ENCODE measurements at places on chromosomes 7 and 10. TPM values are rescaled to one million over a fixed set of nuclear protein-coding genes. Genes with fewer than 3 reads are reported as not detected.

The HECTD2 gene
- total RNA-seq = 3.9 TPM

GRCh38 chr7:44211126-44211675, 10.4 kb downstream of the YKT6 start:
- no peak overlapping the region for H3K27ac ChIP-seq
- no peak for DNase-seq
- H3K4me1 ChIP-seq = no peaks in the 10 kb centered on the region
- H3K36me3 ChIP-seq = peaks cover 61% of the 10 kb centered on the region
- no peak overlapping the region for H3K4me3 ChIP-seq

GRCh38 chr7:149558149-149558861, 60.7 kb upstream of the ZNF746 start:
- no peak overlapping the region for H3K4me3 ChIP-seq
- no peaks in the 10 kb centered on the region for H3K36me3 ChIP-seq
- DNase-seq = no peak
- H3K27ac ChIP-seq = no peak overlapping the region
- H3K4me1 ChIP-seq = no peaks in the 10 kb centered on the region
- no peaks in the 10 kb centered on the region for H3K27me3 ChIP-seq

GRCh38 chr7:123749537-123749857, 694 bp upstream of the WASL start:
- peak overlapping the region; percentile 95 for H3K27ac ChIP-seq
- no peak for DNase-seq
- H3K4me3 ChIP-seq = peak overlapping the region; percentile 67
- H3K4me1 ChIP-seq = peaks cover 48% of the 10 kb centered on the region
- no peaks in the 10 kb centered on the region for H3K36me3 ChIP-seq

The CFAP70 gene
- total RNA-seq = 3.0 TPM

The MPP7 gene
- total RNA-seq = 14.9 TPM

- no peak for DNase-seq
- no peaks in the 10 kb centered on the region for H3K36me3 ChIP-seq
- no peak overlapping the region for H3K27ac ChIP-seq
Measured at GRCh38 chr7:3056234-3057065, 12.8 kb upstream of the CARD11 start.

The TMEM196 gene
- total RNA-seq = 0.87 TPM

GRCh38 chr10:74822521-74823089, 3.8 kb upstream of the KAT6B start:
- no peak overlapping the region for H3K4me3 ChIP-seq
- H3K4me1 ChIP-seq = peaks cover 28% of the 10 kb centered on the region
- H3K36me3 ChIP-seq = no peaks in the 10 kb centered on the region
- H3K27me3 ChIP-seq = no peaks in the 10 kb centered on the region

- no peaks in the 10 kb centered on the region for H3K36me3 ChIP-seq
- no peaks in the 10 kb centered on the region for H3K27me3 ChIP-seq
- no peak for DNase-seq
- H3K4me1 ChIP-seq = no peaks in the 10 kb centered on the region
- H3K4me3 ChIP-seq = no peak overlapping the region
Measured at GRCh38 chr10:107269626-107270025, 105.1 kb upstream of the SORCS1 start.

- no peak overlapping the region for H3K27ac ChIP-seq
- DNase-seq = no peak
- no peaks in the 10 kb centered on the region for H3K36me3 ChIP-seq
- no peaks in the 10 kb centered on the region for H3K4me1 ChIP-seq
- H3K27me3 ChIP-seq = no peaks in the 10 kb centered on the region
Measured at GRCh38 chr7:103031781-103032180, 42.8 kb downstream of the FBXL13 start.

The PLEKHA1 gene
- total RNA-seq = 21.4 TPM

DNA sequence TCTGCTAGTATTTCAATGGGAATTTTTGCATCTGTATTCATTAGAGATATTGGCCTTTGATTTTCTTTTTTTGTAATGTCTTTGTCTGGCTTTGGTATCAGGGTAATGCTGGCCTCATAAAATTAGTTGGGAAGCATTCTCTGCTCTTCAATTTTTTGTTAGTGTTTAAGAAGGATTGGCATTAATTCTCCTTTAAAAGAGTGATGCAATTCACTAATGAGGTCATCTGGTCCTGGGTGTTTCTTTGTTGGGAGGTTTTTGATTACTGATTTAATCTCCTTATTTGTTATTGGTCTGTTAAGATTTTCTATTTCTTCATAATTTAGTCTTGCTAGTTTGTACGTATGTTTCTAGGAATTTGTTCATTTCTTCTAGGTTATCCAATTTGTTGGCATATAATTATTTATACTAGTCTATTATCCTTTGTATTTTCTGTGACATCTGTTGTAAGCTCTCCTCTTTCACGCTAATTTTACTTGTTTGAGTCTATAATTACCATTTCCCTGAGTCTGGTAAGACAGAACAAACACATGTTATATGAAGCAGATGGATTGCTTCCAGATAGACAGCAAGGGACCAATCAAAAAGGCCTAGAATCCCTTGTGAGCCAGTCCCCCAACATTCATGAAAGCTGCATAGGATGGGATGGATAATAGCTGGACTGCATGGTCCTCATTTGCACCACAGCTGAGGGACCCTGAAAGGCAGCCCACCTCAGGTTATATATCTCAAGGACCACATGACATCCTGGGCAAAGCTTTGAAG, 54.4 kb downstream of the MTPAP start:
- no peaks in the 10 kb centered on the region for H3K27me3 ChIP-seq
- DNase-seq = no peak
- H3K4me1 ChIP-seq = no peaks in the 10 kb centered on the region
- no peaks in the 10 kb centered on the region for H3K36me3 ChIP-seq
- H3K27ac ChIP-seq = no peak overlapping the region

GRCh38 chr7:50069613-50070012, 23.4 kb downstream of the ZPBP start:
- DNase-seq = no peak
- peak overlapping the region; percentile 22 for H3K4me3 ChIP-seq
- no peaks in the 10 kb centered on the region for H3K27me3 ChIP-seq
- H3K27ac ChIP-seq = no peak overlapping the region

DNA sequence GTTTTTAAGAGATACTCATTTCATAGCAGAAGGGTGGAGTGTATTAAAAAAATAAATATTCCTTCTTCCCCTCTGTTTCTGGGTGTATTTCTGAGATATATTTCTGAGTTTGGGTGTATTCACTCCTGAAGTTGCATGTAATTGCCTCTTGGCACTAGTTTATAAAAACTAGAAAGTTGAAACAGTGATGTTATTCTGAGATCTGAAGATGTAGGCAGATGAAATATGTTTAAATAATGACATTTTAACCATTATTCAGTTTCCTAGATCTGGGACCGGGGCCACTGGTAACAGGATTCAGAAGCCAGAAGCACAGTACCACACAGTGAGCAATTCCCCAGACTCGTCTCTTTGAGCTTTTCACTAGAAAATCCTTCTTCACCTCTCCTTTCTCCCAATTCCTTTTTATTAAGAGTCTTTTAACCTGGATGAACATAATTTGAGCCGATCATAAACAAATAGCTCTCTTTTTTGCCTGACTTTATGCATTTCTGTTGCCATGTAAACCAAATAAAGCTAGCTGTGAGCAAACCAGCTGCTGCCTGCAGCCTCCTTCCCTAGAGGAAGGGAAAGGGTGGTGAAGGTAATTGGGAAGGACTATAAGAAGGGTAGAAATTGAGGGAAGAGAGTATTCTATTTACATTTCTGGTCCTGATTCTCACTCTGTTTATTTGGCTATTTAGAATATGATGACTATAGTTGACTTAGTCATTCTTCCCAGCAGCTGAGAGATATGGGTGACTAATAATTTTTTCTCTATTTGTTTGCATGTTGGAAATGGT, 101.8 kb upstream of the STRIP2 start:
- H3K36me3 ChIP-seq = no peaks in the 10 kb centered on the region
- no peak for DNase-seq
- H3K4me1 ChIP-seq = peaks cover 8% of the 10 kb centered on the region

DNA sequence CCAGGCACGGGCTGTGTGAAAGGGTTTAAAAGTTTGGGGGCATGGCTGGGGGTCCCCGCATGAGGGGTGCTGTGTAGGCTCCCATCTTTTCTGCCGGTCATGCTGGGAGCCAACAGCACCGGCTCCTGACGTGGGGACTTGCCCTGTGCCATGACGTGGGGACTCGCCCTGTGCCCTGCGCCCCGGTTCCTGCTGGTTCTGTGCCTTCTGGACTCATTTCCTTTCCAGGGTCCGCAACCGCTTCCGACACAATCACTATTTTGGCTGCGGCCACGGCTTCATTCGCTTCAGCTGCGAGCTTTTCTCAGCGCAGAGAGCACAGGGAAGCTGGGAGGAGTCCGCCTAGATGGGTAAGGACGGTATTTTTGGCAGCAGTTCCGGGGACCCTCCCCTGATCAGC, 7.6 kb upstream of the GIMAP8 start:
- H3K36me3 ChIP-seq = no peaks in the 10 kb centered on the region
- no peaks in the 10 kb centered on the region for H3K4me1 ChIP-seq
- no peak for DNase-seq
- no peaks in the 10 kb centered on the region for H3K27me3 ChIP-seq
- no peak overlapping the region for H3K4me3 ChIP-seq

DNA sequence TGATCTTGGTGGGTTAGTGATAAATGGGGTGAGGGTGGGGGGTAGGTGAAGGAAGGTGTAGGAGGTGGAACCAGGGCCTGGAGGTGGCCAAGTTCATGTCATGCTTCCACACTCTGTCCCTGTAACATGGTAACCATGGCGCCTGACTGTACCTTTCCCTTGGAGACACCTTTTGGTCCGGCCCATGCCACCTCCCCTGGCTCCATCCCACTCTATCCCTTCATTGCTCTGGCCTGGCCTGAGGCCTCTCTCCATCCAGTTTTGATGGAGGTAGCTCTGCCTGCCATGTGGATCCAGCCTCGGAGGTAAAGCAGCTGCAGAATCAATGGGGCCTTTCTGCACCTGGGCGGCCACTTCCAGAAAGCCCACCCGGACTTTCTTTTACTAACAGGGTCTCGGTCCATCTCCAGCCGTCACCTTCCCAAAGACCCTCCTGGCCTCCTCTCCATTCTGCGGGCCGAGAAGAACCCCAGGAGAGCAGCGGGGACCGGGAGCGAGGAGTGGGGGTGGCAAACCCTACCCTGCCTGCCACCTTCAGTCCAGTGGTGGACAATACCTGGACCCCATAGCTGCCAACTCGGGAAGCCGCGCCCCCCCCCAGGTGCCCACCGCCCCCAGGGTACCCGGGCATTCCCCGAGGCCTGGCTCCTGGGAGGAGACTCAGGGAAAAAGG, 504 bp upstream of the TRRAP start:
- no peaks in the 10 kb centered on the region for H3K27me3 ChIP-seq
- H3K36me3 ChIP-seq = no peaks in the 10 kb centered on the region
- H3K4me3 ChIP-seq = peak overlapping the region; percentile 97
- peak overlapping the region; percentile 92 for H3K27ac ChIP-seq

GRCh38 chr7:151840088-151840910, 36.6 kb downstream of the PRKAG2 start:
- H3K27me3 ChIP-seq = no peaks in the 10 kb centered on the region
- no peak overlapping the region for H3K4me3 ChIP-seq
- no peaks in the 10 kb centered on the region for H3K36me3 ChIP-seq
- no peak overlapping the region for H3K27ac ChIP-seq
- no peaks in the 10 kb centered on the region for H3K4me1 ChIP-seq
- DNase-seq = no peak

GRCh38 chr7:40772096-40772495, 637.3 kb downstream of the SUGCT start:
- no peaks in the 10 kb centered on the region for H3K36me3 ChIP-seq
- H3K4me1 ChIP-seq = no peaks in the 10 kb centered on the region

GRCh38 chr7:24475166-24475961, 97.9 kb upstream of the PALS2 start:
- no peaks in the 10 kb centered on the region for H3K4me1 ChIP-seq
- no peaks in the 10 kb centered on the region for H3K27me3 ChIP-seq
- H3K4me3 ChIP-seq = no peak overlapping the region
- no peaks in the 10 kb centered on the region for H3K36me3 ChIP-seq
- DNase-seq = no peak
- peak overlapping the region; percentile 4 for H3K27ac ChIP-seq

The RBM28 gene
- total RNA-seq = 16.4 TPM

The PCLO gene
- 5.2 TPM for total RNA-seq

DNA sequence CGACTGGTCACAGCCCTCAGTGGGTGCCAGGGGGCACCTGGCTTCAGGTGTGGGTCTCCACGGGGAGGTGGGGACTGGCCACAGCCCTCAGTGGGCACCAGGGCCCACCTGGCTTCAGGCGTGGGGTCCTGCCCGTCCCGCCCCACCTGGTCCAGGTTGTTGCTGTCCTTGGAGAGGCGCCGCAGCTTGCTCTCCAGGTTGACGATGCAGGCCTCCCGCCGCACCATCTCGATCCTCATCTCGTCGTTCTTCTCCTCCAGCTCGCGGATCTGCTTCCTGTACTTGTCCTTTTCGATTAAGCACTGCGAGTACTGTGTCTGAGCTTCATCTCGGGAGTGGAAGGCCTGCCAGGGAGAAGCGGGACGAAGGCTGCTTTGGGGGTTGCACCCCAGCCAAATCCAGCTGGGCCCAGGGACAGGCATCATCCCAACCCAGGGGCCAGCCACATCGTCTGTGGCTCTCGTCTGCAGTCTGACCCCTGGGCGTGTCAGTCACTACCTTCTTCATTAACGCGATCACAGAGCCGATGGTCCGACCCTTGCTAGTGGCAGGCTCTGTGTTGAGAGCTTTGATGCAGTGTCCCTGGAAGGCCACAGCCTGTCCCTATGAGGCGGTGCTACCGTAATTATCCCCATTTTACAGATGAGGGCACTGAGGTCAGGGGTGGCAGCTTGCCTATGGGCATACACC, 92.9 kb upstream of the GNA12 start:
- no peaks in the 10 kb centered on the region for H3K27me3 ChIP-seq
- no peak overlapping the region for H3K27ac ChIP-seq
- no peak overlapping the region for H3K4me3 ChIP-seq
- DNase-seq = no peak
- no peaks in the 10 kb centered on the region for H3K4me1 ChIP-seq
- no peaks in the 10 kb centered on the region for H3K36me3 ChIP-seq

- no peak overlapping the region for H3K4me3 ChIP-seq
- DNase-seq = no peak
- no peak overlapping the region for H3K27ac ChIP-seq
- H3K27me3 ChIP-seq = no peaks in the 10 kb centered on the region
- no peaks in the 10 kb centered on the region for H3K4me1 ChIP-seq
Measured at GRCh38 chr10:45253183-45253914, 62.1 kb downstream of the OR13A1 start.

DNA sequence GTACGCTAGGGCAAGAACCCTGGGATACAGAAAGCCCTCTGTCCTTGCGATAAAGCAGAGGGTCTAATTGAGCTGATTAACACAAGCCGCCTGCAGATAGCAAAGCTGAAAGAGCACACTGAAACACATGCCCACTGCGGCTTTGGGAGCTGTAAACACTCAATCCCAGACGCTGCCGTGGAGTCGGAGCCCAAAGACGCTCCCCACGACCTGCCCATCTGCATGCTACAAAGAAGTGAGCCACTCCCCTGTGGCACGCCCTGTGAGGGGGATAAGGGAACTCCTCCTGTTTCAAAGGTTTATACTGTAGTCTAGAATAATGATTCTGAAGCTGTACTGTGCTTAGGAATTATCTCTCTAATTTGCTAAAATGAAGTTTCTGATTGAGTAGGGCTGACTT, 985.6 kb upstream of the GHITM start:
- no peaks in the 10 kb centered on the region for H3K36me3 ChIP-seq
- no peak for DNase-seq
- H3K4me1 ChIP-seq = no peaks in the 10 kb centered on the region
- no peak overlapping the region for H3K27ac ChIP-seq
